ENCODE measurements at places on chromosomes 1 and 21. TPM values are rescaled to one million over a fixed set of nuclear protein-coding genes. Genes with fewer than 3 reads are reported as not detected.

The CELA2A gene
- polyA plus RNA-seq: 0.20 TPM

The MFSD2A gene
- 119 TPM for polyA plus RNA-seq

The FCRL5 gene
- polyA plus RNA-seq: 1.5 TPM

The SERTAD4 gene
- polyA plus RNA-seq: 2.0 TPM

The RPTN gene
- polyA plus RNA-seq: not detected
